ENCODE measurements at places on chromosomes 6 and 20.
A peak's percentile ranks its signal among the peaks of the same experiment; 100 is the strongest.

GRCh38 chr6:28586324-28586723 is 60.6 kb downstream of the GPX5 start:
- DNase-seq, result no peak

DNA sequence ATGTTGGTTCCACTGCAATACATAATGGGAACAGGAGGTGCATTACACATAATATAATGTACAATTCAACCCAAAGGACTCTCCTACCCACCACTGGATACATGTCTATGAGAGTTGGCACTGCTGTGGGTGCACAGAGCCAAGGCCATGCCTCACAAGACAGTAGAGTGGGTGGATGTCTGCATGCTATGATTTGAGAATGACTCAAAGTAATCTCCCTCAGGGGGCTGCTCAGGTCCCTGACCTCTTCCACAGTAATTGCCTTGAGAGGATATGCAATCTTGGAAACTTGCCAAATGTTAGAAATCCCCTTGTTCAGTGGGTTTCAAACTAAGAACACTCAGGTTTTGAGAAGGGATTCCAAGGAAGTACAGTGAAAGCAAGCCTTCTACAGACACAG is 79.0 kb downstream of the ANKEF1 start:
- no peak for DNase-seq

DNA sequence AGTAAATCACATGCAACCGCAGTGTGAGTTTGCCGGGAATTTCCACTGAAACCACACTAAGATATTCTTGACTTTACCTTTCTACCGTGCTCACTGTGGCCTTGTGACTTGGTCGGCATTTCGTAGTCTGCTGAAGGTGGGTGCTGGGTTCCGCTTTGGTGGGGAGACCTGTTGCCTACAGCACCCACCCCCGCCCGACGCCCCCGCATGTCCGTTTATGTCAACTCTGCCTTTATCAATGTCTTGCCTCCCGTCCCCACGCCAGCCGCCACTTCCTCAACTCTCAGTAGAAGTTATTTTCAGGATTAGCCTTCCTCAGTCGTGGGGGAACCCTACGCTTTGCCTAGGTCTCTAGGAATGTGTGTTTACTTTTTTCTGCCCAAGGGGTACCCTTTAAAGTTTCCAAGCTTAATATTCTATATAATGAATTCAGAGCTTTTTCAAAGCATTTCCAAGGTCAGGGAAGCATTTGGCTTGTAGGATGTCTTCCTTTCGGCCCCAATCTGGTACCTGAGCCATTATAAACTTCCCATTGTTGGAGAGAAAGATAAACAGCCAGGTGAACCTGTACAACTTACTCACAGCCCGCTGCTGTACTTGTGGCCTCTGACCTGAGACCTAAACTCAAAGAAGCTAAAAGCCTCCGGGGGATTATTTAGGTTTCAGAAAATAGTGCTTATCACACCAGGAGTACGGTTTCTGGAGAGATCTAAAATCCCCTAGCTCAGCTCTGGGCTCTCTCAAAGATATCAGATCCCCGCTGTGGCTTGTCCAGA is 54.2 kb downstream of the TBC1D7 start:
- peak; percentile 41 for DNase-seq

DNA sequence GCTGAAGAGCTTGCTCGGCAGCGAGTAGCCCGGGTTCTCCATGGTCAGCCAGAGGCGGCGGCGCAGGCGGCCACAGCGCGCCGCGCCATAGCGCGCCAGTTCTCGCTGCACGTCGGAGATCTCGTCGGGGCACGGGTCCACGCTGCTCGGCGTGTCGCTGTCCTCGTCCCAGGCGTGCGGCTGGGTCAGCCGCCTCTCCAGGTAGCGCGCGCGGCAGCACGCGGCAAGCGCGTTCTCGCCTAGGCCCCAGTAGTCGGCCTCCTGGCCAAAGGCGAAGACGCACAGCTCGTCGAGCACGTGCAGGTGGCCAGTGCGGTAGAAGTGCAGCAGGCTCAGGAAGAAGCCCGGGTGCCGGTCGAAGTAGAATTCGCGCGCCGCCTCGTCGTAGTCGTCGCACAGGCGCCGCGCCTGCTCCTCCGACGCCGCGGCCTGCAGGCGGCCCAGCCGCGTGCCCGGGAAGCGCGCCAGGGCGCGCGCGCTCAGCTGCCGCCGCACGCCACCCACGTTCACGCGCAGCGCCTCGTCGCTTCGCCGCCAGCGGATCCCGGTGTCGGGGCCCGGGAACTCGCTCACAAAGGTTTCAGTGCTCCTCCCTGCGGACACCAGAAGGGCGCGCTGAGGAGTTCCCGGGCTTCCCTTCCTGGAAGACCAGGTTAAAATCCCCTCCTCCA is 2.7 kb downstream of the KCNS1 start:
- DNase-seq, result peak; percentile 34

DNA sequence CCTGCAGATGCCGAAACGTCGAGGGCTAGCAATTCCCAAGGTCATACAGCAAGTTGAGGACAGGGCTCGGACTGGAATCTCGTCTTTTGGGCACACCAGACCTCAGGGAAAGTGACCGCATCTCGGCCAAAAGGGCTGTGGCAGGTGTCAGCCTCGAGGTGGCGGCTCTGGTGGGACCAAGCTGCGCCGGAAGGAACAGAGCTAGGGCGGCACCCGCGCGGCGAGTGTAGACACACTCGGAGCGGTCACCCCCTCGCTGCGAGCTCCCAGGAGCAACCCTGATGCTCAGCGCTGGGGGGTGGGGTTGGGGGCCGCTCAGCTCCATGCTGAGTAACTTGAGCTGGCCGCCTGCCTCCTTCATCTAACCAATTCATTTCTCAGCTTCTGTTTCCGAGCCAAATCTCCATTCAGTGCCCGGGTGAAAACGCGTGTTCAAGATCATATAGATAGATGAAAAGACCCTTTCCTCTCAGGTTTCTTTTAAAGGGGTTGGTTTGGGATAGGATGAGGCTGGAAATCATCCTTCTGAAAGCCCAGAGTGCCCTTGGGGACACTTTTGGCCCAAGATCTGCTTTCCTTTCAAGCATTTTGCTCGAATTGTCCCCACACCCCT is 2.2 kb upstream of the TUBB2B start:
- peak; percentile 43 for DNase-seq

DNA sequence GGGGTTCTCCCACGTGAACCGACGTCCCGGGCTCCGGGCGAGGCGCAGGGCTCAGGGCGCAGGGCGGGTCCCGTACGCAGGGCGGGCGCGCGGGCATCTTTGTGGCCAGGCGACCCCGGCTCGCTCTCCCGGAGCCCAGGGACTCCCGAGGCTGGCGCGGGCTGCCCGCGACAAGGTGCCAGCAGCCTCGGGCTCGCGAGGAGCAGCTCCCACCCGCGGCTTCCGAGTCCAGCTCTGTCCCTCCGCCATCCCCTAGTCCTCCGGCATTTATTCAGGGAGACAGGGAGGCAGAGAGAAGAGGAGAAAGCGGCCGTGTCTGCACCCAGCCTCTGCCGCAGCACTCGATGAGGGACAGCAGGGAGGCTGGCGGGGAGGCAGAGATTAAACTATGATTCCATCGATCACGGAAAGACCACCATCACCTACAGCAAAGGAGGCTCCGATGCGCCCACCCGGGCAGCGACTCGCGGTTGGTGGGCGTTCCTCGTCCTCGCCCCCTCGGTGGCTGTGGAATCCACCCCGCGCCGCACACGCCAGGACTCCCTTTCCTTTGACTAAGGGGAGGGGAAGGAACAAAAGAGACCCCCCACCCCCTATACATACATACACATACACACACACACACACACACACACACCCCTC is 1.1 kb downstream of the RGS17 start:
- DNase-seq, result peak; percentile 32

GRCh38 chr6:42140032-42140431 is 2.4 kb downstream of the C6orf132 start:
- no peak for DNase-seq

DNA sequence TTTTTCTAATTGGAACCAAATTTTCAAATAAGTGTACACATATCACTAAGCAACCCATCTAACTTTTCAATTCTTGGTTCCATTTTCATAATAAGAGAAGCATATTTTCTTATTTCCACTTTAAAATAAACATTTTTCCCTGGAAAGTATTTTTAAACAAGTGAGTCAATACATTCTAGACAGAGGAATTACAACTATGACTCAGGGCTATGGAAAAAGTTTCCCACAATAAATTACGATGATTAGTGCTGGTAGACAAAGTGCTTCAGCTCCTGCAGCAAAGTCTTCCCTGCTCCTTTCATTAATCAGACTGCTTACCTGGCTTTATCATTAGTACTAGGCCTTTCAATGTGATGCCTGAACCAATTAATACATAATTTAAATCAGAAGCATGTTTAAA is 322.5 kb downstream of the HACE1 start:
- no peak for DNase-seq

DNA sequence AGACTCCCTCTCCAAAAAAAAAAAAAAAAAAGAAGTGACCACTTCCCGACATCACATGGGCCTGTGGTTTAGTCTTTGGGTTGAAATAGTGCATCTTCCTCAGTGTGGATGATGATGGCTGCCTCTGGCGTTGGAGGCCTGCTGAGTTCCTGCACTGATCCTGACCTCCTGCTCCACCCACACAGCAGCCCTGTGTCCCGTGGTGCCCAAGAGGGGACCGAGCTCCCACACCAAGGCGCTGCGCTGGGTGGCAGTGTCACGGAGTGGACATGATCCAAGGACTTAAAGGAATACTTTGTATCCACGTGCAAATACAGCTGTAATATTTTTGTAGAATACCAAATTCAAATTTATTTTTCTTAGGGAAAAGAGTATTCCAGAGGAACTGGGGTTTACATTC is 109.2 kb upstream of the PHACTR3 start:
- no peak for DNase-seq

DNA sequence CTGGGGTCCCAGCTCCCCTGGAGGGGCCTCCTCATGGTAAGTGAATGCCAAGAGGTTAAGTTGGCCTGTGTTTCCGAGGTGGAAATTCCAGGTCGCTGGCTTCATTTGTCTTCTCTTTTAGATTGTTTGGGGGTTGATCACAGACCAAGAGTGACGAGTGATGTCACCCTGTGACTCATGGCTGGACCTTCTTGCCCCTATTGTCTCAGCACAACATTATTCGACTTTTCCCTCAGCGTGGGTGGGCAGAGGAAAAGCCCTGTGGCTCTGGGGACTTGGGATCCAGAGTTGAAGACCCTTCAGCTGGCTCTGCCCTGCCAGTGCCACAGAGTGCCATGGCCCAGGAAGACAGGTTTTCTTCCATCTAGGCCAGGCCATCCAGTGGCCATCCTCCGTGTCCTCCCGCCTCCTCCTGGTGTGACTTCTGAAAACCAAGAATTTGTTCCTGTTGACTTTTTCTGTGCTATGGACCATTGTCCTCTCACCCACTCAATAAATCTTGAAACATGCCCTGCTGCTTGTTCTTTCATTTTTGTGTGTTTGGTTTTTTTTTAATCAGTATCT is 15.4 kb upstream of the SNHG17 start:
- no peak for DNase-seq

- DNase-seq, result no peak
Observed at GRCh38 chr6:153484056-153484455, 353.0 kb upstream of the RGS17 start.

DNA sequence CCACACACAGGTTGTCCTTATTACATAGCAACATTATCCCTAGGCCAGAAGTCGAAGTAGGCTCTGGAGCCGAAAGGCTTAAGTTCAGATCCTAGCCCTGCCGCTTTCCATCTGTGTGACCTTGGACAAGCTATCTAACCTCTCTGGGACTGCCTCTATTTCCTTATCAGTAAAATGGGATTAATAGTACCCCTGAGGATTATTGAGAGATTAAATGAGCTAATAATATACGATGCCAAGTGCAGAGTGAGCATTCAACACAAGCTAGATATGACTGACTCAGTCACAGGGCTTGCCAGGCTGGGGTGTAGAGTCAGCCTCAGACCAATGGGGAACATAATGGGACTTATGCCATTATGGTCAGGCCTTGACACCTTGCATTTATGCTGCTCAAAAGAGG is 8.9 kb upstream of the SPATA2 start:
- no peak for DNase-seq

- DNase-seq, result no peak
Observed at GRCh38 chr6:90846824-90847223, 260.0 kb upstream of the MAP3K7 start.

- no peak for DNase-seq
Observed at GRCh38 chr20:25565578-25566157, 19.7 kb downstream of the NINL start.

DNA sequence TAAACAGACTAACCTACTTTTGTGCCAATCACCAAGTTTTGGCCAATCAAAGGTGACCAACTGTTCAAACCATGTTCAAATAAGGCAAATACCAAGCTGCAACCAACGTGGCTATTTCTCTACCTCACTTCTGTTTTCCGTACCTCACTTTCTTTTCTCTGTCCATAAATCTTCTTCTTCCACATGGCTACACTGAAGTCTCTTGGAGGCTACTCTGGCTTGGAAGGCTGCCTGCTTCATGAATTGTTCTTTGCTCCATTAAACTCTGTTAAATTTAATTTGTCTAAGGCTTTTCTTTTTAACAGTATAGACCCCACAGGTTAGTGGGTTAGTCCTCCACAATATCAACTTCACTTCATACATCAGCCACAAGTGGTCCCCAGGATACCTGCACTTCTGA is 58.8 kb downstream of the MKKS start:
- DNase-seq, result no peak

DNA sequence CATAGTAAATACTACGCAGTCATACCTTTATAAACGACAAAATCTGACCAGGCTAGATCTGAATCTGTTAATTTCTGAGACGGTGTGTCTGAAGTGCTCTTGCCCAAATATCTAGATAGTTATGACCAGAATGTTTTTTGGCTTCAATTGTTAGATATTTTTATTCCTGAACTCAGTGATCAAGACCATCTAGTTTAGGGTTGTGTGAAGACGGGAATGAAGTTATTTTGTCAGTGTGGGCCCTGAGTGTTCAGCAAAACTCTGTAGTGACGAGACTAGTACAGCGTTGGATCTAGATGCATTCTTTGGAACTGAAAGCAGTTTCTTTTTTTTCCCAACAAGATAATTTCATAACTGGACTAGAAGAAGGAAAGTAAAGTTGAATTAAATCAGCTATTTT is 3.1 kb downstream of the STXBP5 start:
- DNase-seq, result no peak

DNA sequence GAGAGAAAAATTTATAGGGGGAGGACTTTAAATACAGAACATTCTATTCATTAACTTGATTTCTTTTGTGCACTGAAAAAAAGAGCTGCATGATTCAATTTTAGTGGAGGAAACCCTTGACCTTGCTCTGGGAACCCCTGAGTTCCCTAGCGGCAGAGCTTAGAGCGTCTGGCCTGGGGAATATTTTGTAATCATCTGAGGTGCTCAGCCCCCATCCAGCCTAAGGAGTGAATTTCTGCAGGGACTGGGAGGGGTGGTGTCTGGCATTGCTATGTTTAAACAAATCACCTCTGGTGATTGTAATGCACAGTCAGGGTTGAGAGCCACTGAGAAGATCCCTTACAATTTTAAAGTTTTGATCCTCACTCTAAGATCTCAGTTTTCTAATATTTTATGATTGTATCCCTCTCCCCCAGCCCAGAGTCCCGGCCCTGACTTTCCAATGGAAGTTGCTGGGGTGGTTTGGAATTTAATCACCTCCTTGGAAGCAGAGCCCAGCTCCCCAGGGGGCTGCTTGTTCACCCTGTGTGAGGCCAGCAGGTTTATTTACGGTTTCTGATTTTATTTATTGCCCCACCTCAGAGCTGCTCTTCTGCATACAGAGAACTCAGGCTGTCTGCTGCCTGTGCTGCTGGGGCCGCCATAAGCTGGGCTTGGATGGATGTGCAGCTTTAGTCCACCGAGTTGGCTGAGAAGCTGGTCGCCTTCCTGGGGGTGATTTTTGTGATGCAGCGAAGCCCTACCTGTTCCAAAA is 263.1 kb downstream of the LRFN2 start:
- DNase-seq, result no peak

- no peak for DNase-seq
Observed at GRCh38 chr20:51331481-51331880, 211.0 kb downstream of the NFATC2 start.

- peak; percentile 44 for DNase-seq
Observed at GRCh38 chr6:45423111-45423823, 45.5 kb upstream of the SUPT3H start.

Data from head of caudate nucleus (tissue), 42 donors.